Stimulated activated CD4-positive, alpha-beta T cell treated with anti-CD3 and anti-CD28 coated beads, Interleukin-15, amount 100 ng/mL, for 1 hour (primary cell): ENCODE measurements at places on chromosomes 7 and 10.

DNA sequence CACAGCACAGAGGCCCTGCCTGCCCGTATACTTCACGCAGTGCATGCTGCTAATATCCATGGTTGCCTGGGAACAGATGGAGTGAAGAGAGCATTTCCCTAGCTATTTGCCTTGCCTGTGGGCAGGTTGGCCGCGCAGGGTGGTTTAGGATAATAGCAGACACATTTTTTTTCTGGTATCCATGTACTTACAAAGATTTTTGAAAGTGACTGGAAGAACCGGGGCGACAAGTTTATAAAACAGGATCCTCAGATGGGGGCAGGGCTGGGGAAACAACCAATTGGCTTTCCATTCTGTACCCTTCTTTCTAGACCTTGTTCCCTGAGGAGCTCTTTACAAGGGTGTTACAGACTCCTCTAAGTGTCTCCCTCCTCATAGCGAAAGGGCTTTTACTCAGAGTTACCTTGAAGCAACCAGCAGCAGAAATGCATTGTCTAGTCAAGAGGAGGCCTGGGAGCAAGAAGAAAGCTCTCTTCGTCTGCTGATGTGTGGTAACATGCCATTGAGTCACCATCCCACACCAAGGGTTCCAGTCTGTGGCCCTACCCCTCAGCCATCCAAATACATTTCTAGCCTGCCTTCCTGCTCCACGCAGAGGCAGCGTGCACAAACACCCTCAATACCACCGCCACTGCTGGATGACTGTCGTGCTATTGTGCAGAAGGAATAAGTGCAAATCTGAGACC, 31.5 kb downstream of the MTURN start:
- no peak for DNase-seq

GRCh38 chr10:71623098-71623985, 96.2 kb downstream of the C10orf105 start:
- no peak for DNase-seq

DNA sequence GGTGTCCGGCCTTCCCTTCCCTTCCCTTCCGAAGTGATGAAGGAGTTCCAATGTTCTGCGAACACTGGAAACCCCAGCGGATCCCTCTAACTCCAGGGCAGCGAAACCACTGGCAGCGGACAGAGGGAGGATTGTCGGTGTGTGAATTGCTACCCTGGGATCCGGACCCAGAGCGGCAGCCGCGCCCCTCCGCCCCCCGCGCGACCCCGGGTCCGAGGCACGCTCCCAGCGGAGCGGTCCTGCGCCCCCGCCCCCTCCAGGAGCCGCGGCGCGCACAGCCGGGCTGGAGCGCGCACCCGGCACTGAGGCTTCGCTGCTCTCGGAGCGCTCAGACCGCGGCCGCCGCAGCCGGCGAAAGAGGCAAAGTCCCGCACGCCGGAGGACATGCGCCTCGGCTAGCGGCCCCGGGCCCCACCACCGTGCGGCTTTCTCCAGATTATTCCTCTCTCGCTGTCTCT, at the start of gene PTPRZ1:
PTPRZ1 (plus strand) TSS at position 331 of the 458 bp plus-strand sequence. CDS start 339 bp downstream, outside the sequence.
- no peak for DNase-seq

DNA sequence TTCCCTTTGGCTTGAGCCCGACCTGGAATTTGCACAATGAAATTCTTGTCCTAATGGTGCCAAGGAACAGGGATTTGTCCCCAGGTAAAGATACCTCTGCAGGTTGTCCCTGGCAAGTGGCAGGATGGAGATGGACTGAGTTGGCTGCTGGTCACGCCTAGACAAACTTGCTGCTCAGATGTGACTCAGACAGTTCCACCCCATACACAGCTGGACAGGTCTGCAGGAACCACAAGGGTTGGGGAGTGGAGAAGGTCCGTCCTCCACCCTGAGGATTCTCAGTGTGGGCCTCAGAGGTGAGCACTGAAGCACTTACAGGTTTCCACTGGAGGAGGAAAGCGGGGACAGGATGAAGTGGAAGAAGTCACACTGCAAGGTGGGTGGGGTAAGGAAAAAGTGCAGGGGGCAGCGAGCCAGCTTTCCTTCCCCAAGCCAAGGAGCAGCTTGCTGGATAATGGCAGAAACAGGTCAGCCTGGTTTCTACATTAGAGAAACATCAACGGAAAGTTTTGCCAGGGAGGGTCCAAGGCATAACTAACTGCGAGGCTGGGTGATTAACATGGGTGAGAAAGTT, 20.5 kb downstream of the ITPRIP start:
- no peak for DNase-seq

- DNase-seq = no peak
These were observed 69.7 kb upstream of the STK17A start for GRCh38 chr7:43513251-43513650.

DNA sequence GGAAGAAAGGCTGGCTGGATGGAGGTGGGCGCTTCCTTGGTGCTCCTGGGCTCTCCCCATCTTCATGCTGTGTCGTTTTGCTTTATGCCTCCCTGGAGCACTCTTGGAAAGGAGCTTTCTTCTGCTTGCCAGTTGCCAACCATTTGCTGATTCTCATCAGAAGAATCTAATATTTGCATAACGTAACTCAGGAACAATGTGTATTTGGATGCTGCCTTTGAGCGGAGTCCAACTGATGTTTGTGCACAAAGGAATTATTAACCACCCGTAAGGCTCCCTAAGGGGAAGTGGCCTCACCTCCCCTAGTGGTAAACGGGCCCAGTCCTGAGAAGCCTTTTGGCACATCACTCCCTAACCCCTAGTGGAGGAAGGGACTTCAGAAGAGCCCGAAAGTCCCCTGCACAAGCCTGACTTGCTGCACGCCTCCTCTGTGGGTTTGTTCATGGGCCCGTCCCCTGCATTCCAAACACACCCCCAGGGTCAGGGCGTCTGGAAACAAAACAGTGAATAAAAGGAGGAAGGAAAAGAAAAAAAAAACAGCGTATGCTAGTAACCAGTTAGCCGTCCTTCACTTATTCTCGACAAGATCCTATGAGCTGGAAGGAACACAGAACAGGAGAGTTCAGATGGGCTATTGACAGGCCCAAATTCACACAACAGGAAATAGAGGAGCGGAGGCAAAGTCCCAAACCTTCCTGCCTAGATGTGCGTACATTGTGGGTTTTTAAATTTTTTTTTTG, 602.2 kb downstream of the LRMDA start:
- DNase-seq = no peak

GRCh38 chr10:71276873-71277272, 42.2 kb upstream of the SLC29A3 start:
- no peak for DNase-seq

GRCh38 chr10:12873172-12873571, 128.3 kb downstream of the CCDC3 start:
- DNase-seq = no peak

DNA sequence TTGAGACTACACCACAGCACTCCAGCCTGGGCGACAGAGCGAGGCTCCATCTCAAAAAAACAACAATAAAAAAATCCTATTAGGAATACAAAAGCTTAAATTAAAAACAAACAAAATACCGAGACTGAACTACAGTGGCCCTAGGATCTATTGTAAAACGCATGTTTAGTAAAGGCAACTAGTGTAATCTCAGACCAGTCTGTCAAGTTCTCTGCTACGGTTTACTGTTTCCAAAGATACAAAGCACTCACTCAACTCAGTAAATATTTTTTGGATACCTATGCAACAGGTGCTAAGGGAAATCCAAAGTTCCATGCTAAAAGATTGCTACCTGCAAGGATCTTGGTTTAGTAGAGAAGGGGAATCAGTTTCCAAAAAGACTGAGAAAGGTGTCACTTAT, 3.4 kb upstream of the MIOS start:
- DNase-seq = no peak

- no peak for DNase-seq
These were observed 27.9 kb downstream of the GTF2IRD1 start for GRCh38 chr7:74481458-74482196.

- DNase-seq = no peak
These were observed 14.3 kb upstream of the LARP4B start for GRCh38 chr10:945778-946177.

DNA sequence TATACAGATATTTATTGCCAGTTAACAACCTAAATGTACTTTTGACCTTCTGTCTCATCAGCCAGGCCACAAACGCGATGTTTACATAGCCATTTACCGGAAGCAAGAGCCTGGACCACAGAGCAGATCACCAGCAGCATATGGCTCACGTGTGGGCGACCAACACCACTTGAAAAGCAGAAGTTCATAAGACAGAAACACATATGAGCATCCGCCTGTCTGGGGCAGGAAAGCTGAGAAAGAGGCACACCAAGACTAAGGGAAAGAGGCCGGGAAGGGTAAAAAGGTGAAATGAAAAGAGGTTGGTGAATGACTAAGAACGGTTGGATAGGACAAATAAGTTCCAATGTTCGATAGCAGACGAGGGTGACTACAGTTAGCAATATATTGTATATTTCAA, 1.3 kb downstream of the ABCB1 start:
- no peak for DNase-seq

GRCh38 chr7:623464-623863, 103.0 kb upstream of the DNAAF5 start:
- no peak for DNase-seq

DNA sequence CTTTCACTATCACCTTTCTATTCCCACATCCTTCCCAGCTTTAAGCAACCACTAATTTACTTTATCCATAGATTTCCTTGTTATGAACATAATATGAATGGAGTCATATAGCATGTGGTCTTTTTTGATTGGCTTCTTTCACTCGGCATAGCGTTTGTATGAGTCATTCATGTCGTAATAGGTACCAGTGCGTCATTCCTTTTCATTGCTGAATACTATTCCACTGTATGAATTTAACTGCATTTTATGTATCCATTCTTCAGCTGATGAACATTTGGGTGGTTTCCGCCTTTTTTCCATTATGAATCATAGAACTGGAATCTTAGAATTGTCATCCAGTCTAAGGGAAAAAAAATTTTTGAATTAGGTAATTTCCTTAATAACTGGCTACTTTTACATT, 411.3 kb upstream of the AUTS2 start:
- no peak for DNase-seq

DNA sequence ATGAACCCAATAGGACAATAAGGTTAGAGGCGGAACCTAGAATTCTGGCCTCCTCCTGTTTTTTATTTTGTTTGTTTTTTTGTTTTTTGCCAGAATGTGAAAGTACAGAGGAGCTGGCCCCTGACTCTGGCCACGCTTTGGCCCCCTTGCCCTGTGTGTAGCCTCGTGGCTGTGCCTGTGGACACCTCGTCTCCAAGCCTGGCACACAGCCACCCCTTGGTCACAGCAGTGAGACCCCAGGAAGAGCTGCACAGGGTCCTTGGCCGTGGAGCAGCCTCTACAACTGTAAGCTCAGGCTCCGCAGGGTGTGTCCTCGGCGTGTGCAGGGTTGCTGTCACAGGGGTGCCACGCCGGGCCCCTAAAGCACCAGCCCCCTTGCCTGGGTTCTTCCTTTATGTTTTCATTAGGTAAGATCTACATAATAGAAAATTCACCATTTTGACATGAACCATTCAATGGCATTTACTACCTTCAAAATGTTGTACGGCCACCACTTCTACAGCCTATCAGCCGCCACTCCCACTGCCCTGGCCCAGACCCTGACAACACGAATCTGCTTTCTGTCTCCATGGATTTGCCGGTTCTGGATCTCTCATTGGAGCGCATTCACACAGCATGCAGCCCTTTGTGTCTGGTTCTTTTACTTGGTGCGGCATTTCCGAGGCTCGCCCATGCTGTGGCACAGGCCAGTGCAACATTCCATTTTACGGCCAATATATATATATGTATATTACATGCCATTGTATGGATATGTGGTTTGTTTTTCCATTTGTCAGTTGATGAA, 51.0 kb downstream of the AMZ1 start:
- no peak for DNase-seq
